ENCODE measurements at places on chromosomes 16 and 17. TPM values are rescaled to one million over a fixed set of nuclear protein-coding genes. Genes with fewer than 3 reads are reported as not detected.

Gene KLHL11
- 6.4 TPM for total RNA-seq

Gene MYCBPAP
- total RNA-seq = 0.59 TPM

DNA sequence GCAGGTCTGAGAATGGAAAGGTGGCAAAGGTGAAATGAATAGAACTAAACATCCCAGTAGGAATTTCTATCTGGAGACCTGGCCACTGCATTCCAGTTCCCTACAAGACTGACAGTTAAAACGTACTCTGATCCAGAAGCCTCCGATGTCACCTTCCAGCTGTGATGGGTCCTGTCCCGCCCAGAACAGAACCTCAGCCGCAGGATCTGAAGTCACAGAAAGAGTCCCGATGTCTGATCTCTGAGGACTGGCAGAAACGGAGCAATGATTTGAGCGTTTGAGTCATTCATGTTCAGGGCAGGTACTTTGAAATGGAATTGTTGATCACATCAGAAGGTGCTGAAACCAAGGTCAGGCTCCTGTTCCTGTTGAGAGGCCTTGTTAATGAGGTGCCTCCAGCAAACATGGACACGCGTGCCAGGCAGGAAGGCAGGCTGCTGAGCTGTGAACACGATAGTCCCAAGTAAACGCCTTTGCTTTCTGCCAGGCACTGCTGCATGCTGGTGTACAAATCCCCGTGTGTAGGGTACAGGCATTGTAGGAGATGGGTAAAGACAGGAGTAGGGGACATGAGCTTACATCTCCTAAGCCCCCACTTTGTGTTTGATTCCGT lies 61.4 kb downstream of the VAT1L start:
- DNase-seq = no peak

GRCh38 chr16:51161440-51162195 lies 10.5 kb upstream of the SALL1 start:
- DNase-seq = no peak

DNA sequence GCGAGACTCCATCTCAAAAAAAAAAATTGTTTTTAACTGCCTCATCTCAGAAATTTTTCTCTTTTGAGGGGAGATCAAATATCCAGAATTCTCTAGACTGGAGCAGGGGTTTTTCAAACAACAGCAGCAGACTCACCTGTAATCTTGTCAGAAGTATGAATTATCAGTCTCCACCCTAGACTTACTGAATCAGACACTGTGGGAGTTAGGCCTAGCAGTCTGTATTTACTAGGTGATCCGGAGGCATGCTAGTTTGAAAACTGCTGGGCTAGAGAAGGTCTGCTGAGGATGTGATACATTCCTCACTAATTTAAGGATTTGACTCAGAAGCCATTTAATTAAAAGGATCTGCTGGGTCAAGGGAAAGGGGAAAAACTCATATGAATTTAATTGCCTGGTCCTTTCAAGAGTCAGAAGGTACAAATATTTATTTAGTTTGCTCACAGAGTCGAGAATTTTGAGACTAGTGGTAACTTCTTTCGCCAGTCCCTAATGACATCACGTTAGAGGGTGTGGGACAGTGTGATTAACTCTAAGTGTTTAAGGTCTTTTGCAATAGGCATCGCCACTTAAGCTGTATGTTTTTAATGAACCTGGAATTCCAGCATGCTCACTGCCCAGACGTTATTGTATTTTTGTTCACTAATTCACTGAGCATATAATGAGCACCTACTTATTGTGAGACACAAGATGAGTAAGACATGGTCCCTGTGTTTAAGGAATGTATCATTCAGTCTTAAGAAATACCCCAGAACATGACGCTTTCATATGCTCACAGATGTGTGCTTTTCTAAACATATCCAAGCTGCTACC lies 14.2 kb downstream of the ATP6V0A1 start:
- no peak for DNase-seq

DNA sequence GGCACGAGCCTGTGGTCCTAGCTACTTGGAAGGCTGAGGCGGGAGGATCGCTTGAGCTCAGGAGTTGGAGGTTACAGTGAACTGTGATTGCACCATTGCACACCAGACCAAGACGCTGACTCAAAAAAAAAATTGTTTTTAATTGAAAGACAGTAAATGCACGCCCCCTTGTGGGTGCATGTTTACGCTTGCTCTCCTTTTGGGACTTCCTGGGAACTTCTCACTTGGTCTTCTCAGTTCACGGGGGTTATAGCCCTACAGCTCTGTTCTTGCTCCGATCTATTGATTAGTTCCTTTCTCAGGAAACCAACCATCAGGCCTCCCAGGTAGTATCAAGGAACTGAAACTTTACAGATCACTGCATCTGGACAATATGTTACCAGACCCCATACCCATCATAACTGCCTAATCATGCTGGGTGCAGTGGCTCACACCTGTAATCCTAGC lies 14.2 kb upstream of the RIPOR1 start:
- peak; percentile 61 for DNase-seq

- no peak for DNase-seq
These were observed 32.3 kb downstream of the AXIN2 start for GRCh38 chr17:65529040-65529633.

GRCh38 chr16:28905800-28906372 lies 19.2 kb downstream of the RABEP2 start:
- DNase-seq = no peak
